Glutamatergic neuron (in vitro differentiated cells): ENCODE measurements at places on chromosomes 7 and 10. TPM values are rescaled to one million over a fixed set of nuclear protein-coding genes. Genes with fewer than 3 reads are reported as not detected.

SMO gene
- 5.9 TPM for total RNA-seq

LRRC18 gene
- not detected for total RNA-seq

HMX3 gene
- total RNA-seq, result not detected

ITIH5 gene
- total RNA-seq, result 0.29 TPM

EVX1 gene
- 7.1 TPM for total RNA-seq

GPRIN2 gene
- 3.0 TPM for total RNA-seq

NEUROD6 gene
- total RNA-seq, result not detected

CEP55 gene
- 6.0 TPM for total RNA-seq

NME8 gene
- total RNA-seq, result not detected

RHOBTB1 gene
- total RNA-seq, result 14.4 TPM

CDK14 gene
- total RNA-seq, result 96.5 TPM

ASZ1 gene
- total RNA-seq, result not detected

AGR2 gene
- total RNA-seq, result not detected

GBX1 gene
- total RNA-seq, result not detected

OPALIN gene
- total RNA-seq, result not detected

MTURN gene
- 32.6 TPM for total RNA-seq

PON1 gene
- total RNA-seq, result 1.1 TPM

NPSR1 gene
- total RNA-seq, result not detected

ZC3HAV1 gene
- total RNA-seq, result 13.5 TPM

PAPOLB gene
- 1.2 TPM for total RNA-seq

ZFAND2A gene
- total RNA-seq, result 34.5 TPM

TACR2 gene
- total RNA-seq, result not detected

BICC1 gene
- 0.12 TPM for total RNA-seq

GIMAP1 gene
- total RNA-seq, result not detected

ST8SIA6 gene
- not detected for total RNA-seq

ZSCAN25 gene
- total RNA-seq, result 26.6 TPM

COL13A1 gene
- 8.5 TPM for total RNA-seq
